ENCODE measurements at places on chromosomes 12 and 14.

- DNase-seq: no peak
These were observed 11.7 kb downstream of the BATF start for GRCh38 chr14:75533791-75534555.

DNA sequence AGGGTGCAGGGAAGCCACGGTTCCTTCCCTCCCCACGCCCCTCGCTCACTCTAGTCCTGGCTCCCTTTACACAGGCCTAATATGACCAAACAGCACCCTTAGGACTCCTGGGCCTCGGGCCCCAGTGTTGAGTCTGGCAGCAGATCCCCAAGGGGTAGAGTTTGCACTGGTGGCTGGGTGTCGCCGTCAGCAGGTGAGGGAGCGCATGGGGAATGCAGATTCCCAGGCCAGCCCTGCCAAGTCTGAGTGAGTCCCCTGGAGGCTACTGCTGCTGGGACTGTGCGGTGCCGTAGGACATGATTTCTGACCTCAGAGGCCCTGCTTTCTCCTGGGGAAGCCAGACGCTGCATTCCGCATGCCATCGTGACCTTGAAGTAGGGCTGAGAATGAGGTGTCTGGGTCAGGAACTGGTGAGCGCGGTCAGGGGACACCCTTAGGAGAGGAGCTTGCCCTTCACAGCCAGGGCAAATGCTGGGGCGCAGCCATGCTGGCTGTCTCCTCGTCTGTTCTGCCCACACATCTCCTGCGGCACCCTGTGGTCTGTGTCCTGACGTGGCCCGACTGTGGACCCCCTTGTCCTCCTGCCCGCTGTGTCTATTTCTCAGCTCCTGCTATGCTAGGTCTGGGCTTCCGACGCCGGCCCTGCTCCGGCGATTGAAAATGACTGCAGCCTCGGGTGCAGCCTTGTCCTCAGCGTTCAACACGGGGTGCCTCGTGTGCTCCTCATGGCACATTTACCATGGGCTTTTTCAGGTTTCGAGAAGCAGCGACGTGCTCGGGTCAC, 37.6 kb upstream of the PRMT8 start:
- DNase-seq: no peak

DNA sequence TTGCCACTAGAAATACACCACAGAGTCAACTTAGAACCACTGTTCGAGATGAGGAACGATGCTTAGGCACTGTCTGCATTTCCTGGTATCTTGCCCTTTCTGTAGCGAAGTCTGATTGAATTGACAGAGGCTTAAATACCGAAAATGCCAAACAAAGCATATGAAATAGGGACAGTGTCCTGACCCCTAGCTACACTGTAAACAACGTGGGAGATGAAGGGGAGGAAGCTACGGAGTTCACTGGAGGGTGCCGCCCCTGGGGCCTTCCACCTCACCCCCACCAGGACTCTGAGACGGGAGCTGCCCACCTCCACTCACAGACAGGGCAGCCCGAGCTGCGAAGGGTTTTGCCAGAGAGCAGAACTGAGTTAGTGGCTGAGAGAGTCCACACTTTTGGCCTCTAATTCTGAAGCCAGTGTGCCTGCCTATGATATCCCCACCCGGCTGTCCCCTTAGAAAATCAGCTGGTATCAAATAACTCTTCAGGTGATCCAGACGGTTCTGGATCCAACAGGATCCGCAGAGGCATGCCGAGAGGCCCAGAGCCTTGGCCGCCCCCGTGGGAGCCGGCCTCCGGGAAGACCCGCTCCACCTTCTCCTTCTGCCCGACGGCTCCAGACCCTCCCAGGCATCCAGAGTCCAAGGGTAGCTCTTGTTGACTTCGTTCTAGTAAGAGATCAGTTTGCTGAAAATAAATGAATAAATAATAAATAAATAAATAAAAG, 230.7 kb upstream of the DIO3 start:
- no peak for DNase-seq

DNA sequence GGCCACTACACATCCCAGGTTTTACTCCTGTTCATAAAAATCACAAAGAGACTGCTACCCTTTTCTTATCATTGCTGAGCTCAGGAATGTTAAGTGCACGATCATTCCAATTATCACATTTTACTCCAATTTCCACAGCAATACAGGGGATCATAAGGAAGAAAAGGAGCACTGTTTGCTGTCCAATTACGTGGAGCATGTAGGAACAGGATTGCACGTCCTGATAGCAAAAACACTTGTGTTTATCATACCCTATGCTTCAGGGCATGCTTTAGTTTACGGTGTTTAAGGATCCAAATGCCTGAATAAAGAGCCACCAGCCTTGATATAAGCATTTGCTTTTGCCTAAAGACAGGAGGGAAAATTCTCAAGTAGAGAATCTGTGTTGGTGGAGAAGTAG, 155.4 kb upstream of the EGLN3 start:
- no peak for DNase-seq

DNA sequence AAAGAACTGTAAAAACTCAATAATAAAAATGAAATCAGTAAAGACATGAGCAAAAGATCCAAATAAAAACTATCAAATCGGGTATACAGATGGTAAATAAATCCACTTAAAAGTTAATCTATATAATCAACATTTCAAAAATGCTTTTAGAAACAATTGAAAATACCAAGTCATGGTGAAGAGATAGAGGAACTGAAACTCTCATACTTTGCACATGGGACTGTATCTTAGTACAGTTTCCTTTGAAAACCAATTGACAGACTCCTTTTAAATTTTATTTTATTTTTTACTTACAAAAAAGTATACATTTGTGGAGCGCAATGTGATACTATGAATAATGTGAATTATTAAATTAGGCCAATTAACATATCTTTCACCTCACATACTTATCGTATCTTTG, 98.6 kb upstream of the FAR2 start:
- DNase-seq: no peak

DNA sequence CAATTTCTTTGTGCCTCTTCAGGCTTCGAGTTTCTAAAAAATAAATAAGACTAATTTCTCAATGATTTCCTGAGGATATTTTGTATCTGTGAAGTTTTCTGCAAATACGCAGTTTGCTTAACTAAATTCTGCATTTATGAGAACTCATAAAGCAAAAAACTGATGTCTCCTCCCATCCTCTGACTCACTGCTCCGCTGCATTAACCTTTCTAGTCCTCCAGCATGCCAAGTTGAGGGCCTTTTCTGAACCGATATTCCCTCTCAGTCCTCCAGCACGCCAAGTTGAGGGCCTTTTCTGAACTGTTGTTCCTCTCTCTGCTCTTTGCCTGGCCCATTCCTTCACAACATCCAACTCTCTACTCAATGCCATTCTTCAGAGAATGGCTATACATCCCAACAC, 3.2 kb downstream of the IPO8 start:
- no peak for DNase-seq

DNA sequence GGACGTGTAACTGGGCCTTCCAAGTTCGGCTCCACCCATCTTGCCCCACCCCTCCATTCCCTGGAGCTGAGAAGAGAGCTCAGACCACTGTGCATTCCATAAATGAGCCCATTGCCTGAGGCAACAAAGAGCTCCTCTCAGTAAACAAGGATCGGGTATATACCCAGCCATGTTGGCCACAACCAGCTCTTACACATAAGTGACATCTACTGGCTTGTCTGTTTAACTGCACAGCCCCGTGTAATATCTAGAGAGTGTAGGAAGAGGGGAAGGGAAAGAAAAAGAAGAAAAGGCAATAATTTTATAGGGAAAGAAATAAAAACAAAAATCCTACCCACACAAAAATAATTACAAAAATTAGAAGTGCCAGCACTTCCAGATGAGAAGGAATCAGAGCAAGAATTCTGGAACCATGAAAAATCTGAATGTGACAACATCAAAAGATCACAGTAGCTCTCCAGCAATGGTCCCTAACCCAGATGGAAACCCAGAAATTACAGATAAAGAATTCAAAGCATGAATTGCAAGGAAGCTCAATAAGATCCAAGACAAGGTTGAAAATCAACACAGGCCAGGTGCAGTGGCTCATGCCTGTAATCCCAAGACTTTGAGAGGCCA, 308.1 kb downstream of the RPAP3 start:
- DNase-seq: no peak

DNA sequence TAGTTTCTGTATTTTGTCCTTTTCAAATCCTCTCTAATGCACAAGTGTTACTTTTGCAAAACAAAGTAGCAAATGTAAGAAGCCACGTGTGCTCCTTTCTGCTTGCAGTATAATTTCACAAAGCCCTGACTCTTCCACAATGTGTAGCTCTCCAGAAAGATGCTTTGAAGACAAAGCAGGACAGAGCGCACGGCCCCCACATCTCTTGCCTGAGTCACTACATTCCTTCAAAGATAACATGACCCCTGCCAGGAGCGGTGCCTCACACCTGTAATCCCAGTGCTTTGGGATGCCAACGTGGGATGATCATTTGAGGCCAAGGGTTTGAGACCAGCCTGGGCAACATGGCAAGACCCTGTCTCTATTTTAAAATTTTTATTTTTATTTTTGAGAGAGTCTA, 40.5 kb downstream of the JAG2 start:
- DNase-seq: no peak

DNA sequence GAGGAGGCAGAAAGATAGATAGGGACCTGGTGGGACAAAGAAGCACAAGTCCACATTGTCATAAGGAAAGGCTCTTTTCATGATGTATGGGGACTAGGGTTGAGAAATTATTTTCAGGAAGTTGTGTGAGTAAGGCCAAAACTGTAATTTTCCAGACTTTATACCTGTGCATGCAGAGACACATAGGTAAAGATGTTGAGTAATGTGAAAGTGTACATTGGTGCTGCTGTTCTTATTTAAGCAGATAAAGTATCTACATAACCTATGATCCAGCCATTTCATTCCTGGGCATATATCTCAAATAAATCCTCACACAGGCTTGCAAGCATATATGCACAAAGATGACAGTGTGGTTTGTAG, 332.2 kb downstream of the DUSP6 start:
- DNase-seq: no peak

Data from left kidney (tissue), 8 donors.